LoVo (cell line): ENCODE measurements at places on chromosomes 4 and X.

- no peak for DNase-seq
Observed at GRCh38 chr4:185700048-185700447, 111.9 kb downstream of the SORBS2 start.

- no peak for DNase-seq
Observed at GRCh38 chrX:39577206-39577984, 520.4 kb downstream of the BCOR start.

DNA sequence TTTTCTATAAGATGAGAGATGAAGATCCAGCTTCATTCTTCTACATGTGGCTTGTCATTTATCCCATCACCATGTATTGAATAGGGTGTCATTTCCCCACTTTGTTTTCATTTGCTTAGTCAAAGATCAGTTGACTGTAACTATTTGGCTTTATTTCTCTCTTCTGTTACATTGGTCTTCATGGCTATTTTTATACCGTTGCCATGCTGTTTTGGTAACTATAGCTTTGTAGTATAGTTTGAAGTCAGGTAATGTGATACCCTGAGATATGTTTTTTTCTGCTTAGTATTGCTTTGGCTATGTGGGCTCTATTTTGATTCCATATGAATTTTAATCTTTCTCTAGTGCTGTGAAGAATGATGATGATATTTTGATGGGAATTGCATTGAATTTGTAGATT, 514.3 kb downstream of the GBA3 start:
- DNase-seq, result no peak

DNA sequence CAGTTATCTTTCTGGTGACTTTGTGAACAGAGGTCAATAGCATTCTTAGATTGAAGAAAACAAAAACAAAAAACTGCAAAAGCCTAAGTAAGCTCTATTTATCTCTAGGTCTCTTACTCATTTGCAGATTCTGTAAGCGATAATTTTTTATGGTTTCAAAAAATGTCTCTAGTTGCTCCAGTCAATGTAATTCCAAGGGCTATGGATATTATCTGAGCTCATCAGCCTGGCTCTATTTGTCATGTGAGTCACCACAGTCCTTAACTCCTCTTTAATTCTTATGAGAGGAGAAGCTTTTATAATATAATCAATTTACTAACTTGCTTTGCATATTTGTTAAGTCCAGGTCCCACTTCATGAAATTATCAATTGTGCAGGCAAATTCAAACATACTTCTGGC, 79.1 kb downstream of the NPFFR2 start:
- no peak for DNase-seq

DNA sequence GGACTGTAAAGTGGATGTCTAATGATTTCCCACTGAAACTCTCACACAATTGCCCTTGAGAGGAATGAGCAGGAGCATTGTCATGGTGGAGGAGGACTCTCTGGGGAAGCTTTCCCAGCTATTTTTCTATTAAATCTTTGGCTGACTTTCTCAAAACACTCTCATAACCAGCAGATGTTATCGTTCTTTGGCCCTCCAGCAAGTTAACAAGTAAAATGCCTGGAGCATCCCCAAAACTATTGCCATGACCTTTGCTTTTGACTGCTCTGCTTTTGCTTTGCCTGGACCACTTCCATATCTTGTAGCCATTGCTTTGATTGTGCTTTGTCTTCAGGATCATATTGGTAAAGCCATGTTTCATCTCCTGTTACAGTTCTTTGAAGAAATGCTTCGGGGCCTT, 120.2 kb upstream of the PDE5A start:
- no peak for DNase-seq

GRCh38 chr4:37054531-37055077, 189.9 kb upstream of the NWD2 start:
- no peak for DNase-seq

- DNase-seq, result no peak
Observed at GRCh38 chr4:120865985-120866384, 56.5 kb downstream of the PRDM5 start.

DNA sequence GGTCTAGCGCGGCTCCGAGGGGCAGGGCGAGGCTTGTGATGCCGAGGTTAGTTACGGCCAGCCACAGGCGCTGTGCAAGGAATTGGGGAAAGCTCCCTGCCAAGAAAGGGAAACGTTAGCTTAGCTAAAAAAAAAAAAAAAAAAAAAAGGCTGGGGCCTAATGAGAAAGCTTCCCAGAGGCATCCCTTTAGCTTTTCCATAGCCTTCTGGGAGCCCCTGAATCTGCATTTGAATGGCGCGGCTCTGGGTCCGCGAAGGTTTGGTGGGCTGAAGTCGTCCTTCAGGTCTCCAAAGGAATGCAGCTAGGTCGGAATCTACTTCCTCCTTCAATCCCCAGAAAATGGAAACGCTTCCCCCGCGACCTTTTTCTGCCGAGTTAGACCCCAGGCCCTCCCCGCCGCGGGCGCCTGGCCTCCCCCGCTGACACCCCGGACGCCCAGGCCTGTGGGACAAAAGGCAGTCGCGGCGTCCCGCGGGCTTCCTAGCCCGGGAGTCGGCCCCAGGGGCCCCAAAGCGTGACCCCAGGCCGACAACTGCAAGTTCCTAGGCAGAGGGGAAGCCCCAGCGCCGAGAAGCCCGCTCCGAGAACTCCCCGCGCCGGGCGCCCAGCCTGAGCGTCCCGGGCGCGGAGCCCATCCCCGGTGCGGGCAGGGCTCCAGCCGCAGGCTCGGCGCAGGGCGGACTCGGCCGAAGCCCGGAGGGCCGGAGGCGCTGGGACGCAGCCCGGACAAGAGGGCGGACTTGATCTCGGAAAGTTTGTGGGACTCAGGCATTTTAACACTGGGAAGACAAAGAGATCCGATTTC, 605 bp upstream of the FAT1 start:
- no peak for DNase-seq

- no peak for DNase-seq
Observed at GRCh38 chr4:187175197-187175596, 451.5 kb upstream of the FAT1 start.

DNA sequence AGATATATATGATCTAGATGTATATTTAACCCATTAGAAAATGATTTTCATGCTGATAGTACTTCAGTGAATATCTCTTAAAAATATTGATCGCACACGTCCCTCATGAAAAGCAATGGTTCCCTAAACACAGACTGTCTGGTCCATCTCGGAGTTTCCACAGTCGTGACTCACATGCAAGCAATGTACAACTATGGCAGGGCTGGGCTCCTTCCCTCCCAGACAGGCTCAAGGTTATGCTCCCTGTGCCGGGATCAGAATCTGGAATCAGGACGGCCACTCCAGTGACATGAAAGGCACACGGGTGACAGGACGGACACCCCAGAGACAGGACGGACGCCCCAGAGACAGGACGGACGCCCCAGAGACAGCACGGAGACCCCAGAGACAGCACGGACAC, 40.2 kb upstream of the PPP2R3B start:
- DNase-seq, result no peak

- no peak for DNase-seq
Observed at GRCh38 chr4:2333356-2333841, 71.5 kb upstream of the MXD4 start.

GRCh38 chrX:1493412-1493811, 40.7 kb upstream of the ASMTL start:
- no peak for DNase-seq

DNA sequence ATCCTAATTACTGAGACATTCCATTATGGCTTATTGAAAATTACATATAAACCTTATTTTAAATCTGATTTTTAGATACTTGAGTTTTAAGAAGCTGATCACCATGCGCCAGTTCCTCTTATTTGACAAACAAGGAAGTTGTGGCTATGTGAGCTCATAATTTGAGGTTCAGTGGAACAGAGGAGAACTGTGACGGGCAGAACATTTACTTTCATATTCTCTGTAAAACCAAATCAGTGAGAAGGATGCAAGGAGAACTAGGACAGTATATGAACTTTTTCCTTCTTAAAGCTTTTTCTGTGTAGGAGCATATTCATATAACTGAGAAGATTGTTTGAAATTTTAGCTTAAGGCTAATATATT, 25.3 kb downstream of the STIM2 start:
- DNase-seq, result no peak

- DNase-seq, result no peak
Observed at GRCh38 chrX:153966283-153966688, 5.3 kb downstream of the HCFC1 start.

DNA sequence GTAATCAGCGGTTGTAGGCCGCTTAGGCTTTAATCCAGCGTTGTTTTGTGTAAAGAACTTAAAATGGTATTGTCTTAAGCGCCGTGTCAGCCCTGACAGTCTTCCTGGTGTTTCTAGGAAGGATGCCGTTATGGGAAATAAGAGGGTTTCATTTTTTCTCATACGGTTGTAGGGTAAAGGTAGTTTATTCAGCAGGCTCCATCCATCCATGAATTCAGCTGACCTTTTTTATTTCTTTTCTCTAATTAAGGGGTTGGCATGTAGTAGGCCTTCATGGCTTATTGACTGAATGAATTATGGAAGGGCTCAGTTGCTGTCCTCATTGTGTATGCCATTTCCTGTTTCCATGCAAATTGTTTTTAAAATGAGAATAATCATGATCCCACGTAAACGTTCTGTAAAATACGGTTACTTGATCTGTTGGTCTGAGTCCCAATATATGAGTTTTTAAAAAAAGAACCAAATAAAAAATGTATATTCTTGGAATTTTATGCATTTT, 693 bp downstream of the OCIAD1 start:
- DNase-seq, result peak; percentile 16

DNA sequence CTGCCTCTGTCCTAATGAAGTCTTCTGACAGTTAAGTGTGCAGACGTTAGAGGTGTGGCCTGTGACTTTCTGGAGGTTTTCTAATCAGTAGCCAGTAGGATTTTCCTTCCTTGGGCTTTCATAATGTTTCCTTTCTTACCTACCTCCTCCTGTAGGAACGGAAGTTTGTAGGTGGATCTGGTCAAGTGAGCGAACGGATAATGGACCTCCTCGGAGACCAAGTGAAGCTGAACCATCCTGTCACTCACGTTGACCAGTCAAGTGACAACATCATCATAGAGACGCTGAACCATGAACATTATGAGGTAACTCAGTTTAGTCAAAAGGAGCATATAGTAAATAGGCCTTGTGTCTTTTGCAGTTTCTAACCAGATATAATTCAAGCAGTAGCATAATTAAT, 75.0 kb downstream of the MAOA start:
- no peak for DNase-seq

DNA sequence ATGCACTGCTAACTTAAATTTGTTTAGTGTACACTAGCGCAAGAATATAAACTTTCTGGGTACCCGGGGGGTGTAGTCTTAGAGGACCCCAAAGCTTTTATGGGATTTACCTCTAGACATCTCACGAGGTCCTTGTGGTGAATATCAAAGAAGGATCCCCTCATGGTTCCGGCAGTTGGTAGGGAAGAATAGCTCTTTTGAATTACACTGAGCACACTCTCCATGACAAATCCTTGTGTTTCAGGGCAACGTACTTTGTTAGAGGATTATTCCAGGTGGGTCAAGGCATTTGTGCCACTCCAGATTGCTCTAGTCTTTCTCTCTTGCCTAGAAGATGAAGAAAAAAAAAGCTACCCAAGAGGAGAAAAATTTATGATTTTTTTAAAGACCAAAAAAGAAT, 387.6 kb downstream of the PDHA2 start:
- DNase-seq, result no peak

DNA sequence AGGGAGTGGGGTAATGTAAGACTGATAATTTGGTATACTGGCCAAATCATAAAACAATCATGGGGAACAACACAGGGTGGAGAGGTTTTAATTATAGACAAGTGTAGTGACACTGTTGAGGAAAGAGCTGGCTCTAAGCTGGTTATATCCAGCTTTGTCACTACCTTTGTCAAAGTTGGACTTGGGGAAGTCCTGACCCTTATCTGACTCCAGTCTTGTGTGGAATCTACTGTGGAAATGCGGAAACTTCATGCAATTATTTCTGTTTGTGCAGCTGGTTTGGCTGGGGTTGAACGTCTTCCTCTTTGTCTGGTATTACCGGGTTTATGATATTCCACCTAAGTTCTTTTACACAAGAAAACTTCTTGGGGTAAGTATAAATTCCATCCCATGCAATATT, 2.0 kb downstream of the CYBB start:
- DNase-seq, result no peak

- no peak for DNase-seq
Observed at GRCh38 chr4:37317104-37317643, 72.6 kb downstream of the NWD2 start.

DNA sequence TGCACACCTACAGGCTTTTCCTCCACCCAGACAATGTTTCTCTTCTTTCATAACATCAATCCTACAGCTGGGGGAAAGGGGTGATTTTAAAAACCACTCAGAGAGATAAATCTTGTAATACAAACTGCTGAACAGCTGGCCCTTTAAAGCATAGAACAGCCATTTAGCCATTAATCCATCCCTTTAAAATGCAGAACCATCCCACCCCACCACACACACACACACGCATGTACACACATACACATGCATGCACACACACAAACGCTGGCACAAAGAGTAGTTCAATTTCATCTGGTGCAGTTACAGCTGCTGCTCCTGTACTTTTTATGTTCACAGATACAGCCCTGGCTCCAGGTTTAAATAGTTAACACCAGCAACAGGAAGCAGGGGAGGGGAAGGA, 426.1 kb downstream of the MID1IP1 start:
- DNase-seq, result no peak

- no peak for DNase-seq
Observed at GRCh38 chr4:173174594-173175012, 6.0 kb downstream of the GALNT7 start.

DNA sequence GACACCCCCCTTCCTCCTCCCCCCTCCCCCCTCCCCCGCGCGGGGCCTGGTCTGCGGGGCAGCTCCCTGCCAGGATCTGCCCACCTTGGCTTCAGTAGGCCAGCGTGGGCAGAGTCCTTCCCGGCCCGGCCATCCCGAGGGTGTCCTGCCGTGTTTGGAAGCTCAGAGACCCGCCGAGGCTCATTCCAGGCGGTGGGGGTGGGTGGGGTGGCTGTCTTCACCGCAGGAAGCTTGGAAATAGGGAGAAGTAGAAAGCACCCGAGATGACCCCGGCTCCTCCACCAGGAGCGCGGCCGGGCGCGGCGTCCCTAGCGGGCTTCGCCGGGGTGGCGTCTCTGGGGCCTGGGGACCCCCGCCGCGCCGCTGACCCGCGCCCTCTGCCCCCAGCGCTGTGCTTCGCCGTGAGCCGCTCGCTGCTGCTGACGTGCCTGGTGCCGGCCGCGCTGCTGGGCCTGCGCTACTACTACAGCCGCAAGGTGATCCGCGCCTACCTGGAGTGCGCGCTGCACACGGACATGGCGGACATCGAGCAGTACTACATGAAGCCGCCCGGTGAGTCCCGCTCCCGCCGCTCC, 1.6 kb downstream of the NAT8L start:
- DNase-seq, result no peak

DNA sequence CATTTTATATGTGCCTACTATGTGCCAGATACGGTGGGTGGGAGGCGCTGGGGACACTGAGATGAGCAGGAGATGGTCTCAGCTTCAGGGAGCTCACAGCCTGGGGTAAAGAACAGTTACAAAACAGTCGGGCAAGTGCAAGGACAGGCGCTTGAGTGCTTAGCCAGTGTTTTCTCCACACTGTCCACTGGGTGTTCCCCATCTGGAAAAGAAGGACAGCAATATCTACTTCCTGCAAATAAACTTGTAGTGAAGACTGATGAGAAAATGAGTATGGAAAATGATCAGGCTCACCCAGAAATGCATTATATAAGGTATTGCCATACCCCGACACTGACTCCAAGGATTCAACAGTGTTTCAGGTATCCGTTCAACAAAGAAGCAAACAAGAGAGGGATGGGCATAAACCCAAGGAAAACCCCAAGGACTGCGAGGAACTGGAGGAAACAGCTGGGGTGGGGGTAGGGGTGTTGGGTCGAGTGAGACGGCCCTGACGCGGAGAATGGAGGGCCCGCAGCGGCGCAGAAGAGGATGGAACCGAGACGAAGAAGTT, 835 bp downstream of the TMEM185A start:
- peak; percentile 1 for DNase-seq

GRCh38 chrX:116628464-116628863, 165.7 kb upstream of the CT83 start:
- DNase-seq, result no peak
